ENCODE measurements at places on chromosomes 5 and 9. TPM values are rescaled to one million over a fixed set of nuclear protein-coding genes. Genes with fewer than 3 reads are reported as not detected.

The GPRIN1 gene
- total RNA-seq = 1.8 TPM

The SLCO6A1 gene
- not detected for total RNA-seq

The PTPRD gene
- 23.9 TPM for total RNA-seq

The FOXD4L4 gene
- total RNA-seq = under 0.01 TPM

- peaks cover 28% of the 10 kb centered on the region for H3K4me1 ChIP-seq
- no peaks in the 10 kb centered on the region for H3K27me3 ChIP-seq
- no peak for DNase-seq
- no peak overlapping the region for H3K27ac ChIP-seq
Observed at GRCh38 chr5:15692706-15693381, 192.9 kb downstream of the FBXL7 start.

DNA sequence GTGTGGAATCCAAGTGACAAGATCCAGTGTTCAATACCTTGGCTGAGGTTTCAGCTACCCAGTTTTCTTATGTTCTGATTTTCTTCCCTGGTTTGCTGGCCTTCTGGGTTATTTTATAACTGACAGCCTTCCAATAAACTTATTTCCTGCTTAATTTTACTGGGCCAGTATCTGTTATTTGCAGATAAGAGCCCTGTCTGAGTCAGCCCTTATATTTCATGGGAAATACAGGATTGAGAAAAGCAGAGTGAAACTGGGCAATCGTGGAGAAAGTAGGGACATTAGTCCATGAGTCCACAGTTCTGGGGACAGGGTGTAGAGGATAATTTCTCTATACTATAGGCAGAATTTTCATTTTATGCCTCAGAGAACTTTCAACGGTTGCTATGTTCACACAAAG lies 32.3 kb downstream of the TMEM167A start:
- no peaks in the 10 kb centered on the region for H3K4me1 ChIP-seq
- H3K4me3 ChIP-seq = no peak overlapping the region
- H3K36me3 ChIP-seq = no peaks in the 10 kb centered on the region
- H3K27me3 ChIP-seq = no peaks in the 10 kb centered on the region
- DNase-seq = no peak
- no peak overlapping the region for H3K27ac ChIP-seq

- H3K4me3 ChIP-seq = peak overlapping the region; percentile 3
- H3K27me3 ChIP-seq = no peaks in the 10 kb centered on the region
- H3K27ac ChIP-seq = no peak overlapping the region
- peak; percentile 75 for DNase-seq
- H3K36me3 ChIP-seq = peaks cover 26% of the 10 kb centered on the region
- no peaks in the 10 kb centered on the region for H3K4me1 ChIP-seq
Observed at GRCh38 chr9:33374634-33375237, 27.6 kb downstream of the AQP7 start.

DNA sequence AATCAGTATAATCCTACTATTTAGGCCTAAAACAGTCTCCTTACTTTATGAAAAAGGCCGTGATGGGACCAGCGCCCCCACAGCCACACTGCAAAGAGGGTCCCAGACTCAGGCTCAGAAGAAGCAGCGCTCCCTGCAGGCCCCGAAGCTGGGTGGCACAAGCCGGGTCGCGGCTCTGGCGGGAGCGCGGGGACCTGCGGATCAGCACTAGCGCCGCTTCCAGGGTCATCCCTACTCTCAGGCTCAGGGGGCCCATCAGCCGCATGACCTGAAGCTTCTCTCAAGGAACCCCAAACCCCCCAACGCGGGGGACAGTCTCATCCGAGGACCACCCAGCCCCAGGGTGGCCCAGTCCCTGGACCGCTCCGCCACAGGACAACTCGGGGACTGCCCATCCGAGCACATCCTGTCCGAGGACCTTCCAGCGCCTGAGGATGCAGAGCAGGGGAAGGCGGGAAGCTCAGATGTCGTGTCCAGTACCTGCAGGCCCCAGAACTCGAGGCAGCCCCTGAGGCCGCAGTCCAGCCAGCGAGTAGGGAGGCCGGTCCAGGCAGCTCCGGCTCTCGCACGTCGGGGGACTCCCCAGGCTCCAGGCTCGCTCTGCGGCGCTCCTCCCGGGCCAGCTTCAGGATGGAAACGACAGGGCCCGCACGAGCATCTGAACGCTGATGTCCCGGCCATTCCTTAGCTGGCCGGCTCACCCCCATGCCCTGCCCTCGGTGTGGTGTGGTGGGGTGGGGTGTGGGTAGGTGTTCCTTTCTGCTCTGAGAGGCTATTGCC lies 32.4 kb upstream of the CDK20 start:
- H3K4me1 ChIP-seq = peaks cover 4% of the 10 kb centered on the region
- no peak for DNase-seq
- no peak overlapping the region for H3K4me3 ChIP-seq
- no peaks in the 10 kb centered on the region for H3K36me3 ChIP-seq

DNA sequence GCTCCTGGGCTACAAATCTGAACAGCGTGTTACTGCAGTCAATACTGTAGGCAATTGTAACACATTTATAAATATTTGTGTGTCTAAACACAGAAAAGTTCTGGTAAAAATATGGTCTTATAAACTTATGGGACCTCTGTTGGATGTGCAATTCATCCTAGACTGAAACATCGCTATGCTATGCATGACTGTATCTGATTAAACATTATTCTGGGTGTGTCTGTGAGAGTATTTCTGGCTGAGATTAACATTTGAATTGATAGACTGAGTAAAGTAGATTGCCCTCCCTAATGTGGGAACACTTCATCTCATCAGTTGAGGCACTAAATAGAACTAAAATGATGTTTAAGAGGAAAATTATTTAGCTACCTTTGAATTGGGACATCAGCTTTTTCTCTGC lies 24.3 kb upstream of the PRDM9 start:
- DNase-seq = no peak
- H3K27me3 ChIP-seq = no peaks in the 10 kb centered on the region
- H3K4me3 ChIP-seq = no peak overlapping the region
- H3K36me3 ChIP-seq = no peaks in the 10 kb centered on the region
- H3K27ac ChIP-seq = no peak overlapping the region
- no peaks in the 10 kb centered on the region for H3K4me1 ChIP-seq

DNA sequence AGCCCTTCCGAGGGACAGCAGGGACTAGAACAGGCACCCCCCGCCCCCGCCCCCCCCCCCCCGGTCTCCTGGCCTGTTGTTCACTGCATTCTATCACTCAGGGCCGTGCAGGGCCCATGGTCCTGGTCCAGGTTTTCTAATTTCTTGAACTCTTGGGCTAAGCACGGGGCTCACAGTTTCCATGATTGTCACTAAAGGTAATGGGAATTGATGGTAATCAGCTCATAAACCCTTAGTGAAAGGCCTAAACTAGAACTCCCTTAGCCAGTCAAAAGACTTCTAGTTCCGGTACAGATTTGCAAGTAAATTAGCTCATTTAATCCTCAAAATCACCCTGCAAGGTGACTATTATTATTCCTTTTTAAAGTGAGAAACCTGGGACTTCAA lies 14.7 kb upstream of the PWWP2A start:
- no peaks in the 10 kb centered on the region for H3K36me3 ChIP-seq
- DNase-seq = peak; percentile 77
- peak overlapping the region; percentile 37 for H3K27ac ChIP-seq
- H3K4me1 ChIP-seq = peaks cover 13% of the 10 kb centered on the region

- no peaks in the 10 kb centered on the region for H3K36me3 ChIP-seq
- no peaks in the 10 kb centered on the region for H3K27me3 ChIP-seq
- H3K27ac ChIP-seq = no peak overlapping the region
- no peaks in the 10 kb centered on the region for H3K4me1 ChIP-seq
- DNase-seq = no peak
- H3K4me3 ChIP-seq = no peak overlapping the region
Observed at GRCh38 chr9:7607421-7607820, 192.2 kb downstream of the DMAC1 start.

DNA sequence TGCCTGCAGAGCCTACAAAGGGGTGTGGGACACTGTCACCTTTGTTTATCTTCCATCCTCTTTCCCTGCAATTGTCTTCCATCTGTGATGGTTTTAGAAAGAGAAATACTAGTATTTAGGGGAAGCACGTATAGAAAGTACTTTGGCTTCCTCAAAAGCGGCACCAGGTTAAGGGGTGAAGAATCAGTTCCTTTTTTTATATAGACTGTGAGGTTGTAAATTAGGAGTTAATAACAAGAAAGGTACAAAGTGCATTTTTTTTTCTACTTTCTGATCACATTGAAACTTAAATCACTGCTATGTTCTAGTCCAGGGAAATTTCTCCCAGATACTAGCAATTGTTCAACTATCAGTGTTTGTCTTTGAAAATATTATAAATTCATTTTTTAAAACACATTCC lies 219.3 kb downstream of the CEMIP2 start:
- no peak for DNase-seq
- H3K27me3 ChIP-seq = no peaks in the 10 kb centered on the region
- H3K27ac ChIP-seq = no peak overlapping the region
- no peaks in the 10 kb centered on the region for H3K36me3 ChIP-seq
- H3K4me1 ChIP-seq = no peaks in the 10 kb centered on the region

DNA sequence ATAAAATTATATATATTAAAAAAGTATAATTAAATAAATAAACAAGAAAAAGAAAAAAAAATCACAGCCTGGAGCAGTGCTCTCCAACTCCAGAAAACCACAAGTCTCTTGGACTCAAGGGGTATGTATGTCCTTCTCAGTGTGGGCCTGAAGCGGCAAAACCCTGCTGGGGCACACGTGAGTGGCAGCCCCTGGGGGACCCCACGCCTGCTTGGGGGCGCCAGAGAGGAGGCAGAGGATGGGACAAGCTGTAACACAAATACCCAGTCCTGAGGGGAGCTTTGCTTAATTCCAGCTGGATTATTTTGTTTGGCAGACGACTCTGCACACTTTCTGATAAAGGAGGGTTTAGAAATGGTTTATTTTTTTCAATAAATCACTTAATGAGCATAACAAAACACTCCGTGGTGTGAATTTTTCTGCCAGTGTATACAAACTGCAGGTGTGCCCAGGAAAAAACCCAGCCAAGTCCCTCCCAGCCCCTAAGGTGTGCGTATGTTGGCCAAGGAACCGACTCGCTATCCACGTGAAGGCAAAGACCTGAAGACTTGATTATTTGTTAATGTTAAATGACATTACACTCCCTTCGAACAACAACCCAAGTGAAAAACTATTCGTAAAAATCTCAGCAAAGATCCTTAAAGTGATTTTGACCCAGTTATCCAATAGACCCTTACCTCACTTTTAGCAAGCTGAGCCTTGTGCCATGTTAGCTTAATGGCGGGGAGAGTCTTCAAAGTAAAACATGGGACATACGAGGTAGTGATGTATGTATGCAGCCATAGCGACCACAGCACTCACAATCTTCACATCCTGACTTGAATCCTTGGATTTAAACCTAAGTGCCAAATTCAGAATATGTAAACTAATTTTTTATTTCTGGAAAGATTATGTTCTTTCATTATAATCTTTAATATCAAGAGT lies 32.9 kb downstream of the ANKH start:
- H3K27ac ChIP-seq = no peak overlapping the region
- H3K36me3 ChIP-seq = peaks cover 24% of the 10 kb centered on the region
- no peak for DNase-seq
- peaks cover 12% of the 10 kb centered on the region for H3K4me1 ChIP-seq

- no peaks in the 10 kb centered on the region for H3K36me3 ChIP-seq
- H3K4me1 ChIP-seq = no peaks in the 10 kb centered on the region
- H3K27me3 ChIP-seq = no peaks in the 10 kb centered on the region
- H3K27ac ChIP-seq = no peak overlapping the region
Observed at GRCh38 chr5:5591567-5591966, 169.1 kb downstream of the ICE1 start.

DNA sequence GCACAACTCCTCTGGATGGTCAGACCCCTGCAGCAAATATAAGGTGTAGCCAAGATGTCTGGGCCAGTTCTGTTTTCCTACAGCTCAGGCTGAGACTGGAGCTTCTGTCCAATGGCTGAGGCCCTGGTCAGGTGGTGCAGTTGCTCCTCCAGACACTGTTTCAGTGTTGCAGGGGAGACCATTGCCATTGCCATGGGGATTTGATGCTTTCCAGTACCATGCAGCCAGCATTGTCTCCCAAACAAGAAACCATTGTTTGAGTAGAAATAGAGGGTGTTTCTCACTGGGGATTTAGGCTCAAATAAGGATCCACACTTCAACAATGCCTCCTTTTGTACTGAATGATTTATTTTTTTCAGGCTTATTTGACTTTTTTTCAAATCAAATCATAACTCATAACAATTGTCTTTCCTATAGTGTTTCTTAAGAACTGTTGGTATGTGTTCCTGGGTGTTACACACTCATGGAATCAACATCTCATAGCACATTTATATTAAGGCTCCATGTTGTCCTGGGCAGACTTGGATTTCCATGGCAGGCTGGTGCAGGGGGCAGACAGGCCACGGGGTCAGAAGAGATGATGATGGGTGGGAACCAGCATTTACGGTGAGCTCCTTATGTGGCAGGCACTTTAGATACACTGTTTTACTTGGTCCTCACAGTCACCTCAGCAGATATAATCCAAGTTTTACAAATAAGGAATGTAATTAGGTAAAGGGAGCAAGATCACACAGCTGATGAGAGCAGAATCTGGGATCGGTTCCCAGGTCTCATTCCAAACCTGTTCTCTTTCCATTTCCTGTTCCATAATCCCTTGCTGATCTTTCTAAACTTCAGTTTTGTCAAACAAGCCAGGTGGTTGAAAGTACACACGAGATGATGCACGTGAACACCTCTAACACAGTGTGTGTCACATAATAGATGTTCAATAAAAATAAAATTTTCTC lies 95.9 kb upstream of the GNAQ start:
- DNase-seq = no peak
- peaks cover 16% of the 10 kb centered on the region for H3K27me3 ChIP-seq
- no peaks in the 10 kb centered on the region for H3K36me3 ChIP-seq
- H3K4me1 ChIP-seq = peaks cover 18% of the 10 kb centered on the region

DNA sequence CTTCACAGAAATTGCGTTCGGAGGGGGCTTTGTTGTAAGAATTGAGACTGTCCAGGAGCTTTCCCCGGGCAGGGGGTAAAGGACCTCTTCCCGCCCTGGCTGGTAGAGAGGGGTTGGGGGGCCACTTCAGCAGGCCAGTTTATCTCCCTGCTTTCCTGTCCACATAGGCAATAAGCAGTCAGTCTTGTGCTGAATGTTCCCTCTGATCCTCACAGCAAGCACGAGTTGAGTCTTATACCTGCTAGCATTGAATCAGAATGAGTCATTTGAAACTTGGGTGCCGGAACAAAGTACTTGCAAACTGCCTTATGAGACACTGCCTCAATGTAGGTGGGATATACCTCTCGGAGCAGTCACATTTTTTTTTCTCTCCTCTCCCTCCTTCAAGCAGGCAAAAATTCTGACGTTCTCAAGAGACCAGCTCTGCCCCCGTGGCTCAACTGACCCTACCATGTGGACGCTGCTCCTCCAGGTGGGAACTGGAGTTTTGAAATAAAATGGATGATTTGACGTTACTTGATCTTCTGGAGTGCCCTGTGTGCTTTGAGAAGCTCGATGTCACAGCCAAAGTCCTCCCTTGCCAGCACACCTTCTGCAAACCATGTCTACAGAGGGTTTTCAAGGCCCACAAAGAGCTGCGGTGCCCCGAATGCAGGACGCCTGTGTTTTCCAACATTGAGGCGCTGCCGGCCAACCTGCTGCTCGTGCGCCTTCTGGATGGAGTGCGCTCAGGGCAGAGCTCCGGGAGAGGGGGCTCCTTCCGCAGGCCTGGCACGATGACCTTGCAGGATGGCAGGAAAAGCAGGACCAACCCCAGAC lies 1.3 kb downstream of the SH3RF2 start:
- DNase-seq = peak; percentile 71
- H3K27ac ChIP-seq = no peak overlapping the region
- no peaks in the 10 kb centered on the region for H3K36me3 ChIP-seq
- H3K4me3 ChIP-seq = peak overlapping the region; percentile 82

All from osteoblast (primary cell).